ENCODE measurements at places on chromosomes 7 and 10.

- no peak for DNase-seq
Measured at GRCh38 chr7:20165146-20165510, 52.1 kb downstream of the MACC1 start.

- DNase-seq = no peak
Measured at GRCh38 chr10:91198781-91199180, 21.7 kb upstream of the PCGF5 start.

GRCh38 chr10:49083261-49083660 lies 32.1 kb downstream of the VSTM4 start:
- DNase-seq = no peak

GRCh38 chr7:151469281-151469680 lies 29.3 kb upstream of the CRYGN start:
- DNase-seq = no peak

DNA sequence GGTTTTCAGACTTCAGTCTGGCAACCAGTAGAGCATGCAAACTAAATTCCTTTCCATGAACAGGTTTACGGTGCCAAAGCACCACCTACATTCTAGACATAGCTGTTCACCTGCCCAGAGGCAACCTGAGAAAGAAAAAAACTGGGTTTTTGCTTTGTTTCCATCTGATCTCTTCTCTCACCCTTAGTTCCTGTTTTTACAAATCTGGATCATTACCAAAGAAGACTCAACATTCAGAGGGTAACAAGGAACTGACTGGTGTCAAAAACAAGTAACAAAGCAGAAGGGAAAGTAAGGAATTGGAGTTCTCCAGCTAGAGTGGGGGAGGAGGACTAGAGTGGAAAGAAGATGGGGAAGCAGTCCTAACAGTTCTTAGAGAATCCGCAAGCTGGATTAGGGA lies 36.4 kb downstream of the CPVL start:
- no peak for DNase-seq

GRCh38 chr7:36787933-36788378 lies 63.7 kb upstream of the AOAH start:
- no peak for DNase-seq

- DNase-seq = no peak
Measured at GRCh38 chr10:105650306-105650705, 1009.2 kb downstream of the SORCS3 start.

GRCh38 chr10:70052462-70053217 lies at the start of gene MACROH2A2:
Gene MACROH2A2, plus strand, starts transcription at chr10:70052846. Its CDS starts 22,813 bp downstream, at chr10:70075659.
- peak; percentile 92 for DNase-seq

DNA sequence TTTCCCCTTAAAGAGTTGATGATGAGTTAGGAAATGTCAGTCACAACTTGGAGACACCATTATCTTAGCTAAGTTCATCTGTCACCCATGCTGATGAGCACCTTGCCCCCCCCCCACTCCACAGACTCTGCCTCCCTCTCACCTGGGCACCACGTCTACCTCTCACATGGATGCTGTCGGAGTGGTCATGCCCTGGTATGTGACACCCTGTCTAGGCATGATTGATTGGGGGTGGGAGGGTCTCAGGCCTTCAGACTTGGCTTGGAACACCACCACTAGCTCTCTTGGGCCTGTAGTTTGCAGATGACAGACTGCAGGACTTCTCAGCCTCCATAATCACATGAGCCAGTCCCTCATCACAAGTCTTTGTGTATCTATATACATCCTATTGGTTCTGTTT lies 78.0 kb downstream of the WDR37 start:
- DNase-seq = no peak

- DNase-seq = peak; percentile 71
Measured at GRCh38 chr10:63083904-63084689, 49.0 kb upstream of the NRBF2 start.

GRCh38 chr7:101138213-101138870 lies 11.4 kb downstream of the SERPINE1 start:
- DNase-seq = peak; percentile 95

DNA sequence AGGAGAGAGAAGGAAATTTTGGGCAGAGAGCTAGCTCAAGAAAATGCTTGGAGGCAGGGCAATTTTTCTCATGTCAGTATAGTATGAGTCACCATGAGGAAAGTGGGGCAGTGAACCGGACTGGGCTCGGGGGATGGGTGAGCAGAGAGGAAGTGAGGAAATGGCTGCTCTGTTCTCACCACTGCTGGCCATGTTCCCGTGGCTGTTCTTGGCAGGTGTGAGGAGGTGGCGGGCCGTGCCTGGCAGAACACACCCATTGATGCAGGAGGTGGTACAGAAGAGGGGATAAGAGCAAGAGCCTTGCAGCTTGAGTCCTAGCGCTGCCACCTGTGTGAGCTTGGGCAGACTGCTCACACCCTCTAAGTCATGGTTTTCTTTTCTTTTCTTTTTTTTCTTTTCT lies 304.4 kb upstream of the LYZL1 start:
- DNase-seq = peak; percentile 91

- peak; percentile 21 for DNase-seq
Measured at GRCh38 chr10:29950391-29950790, 109.0 kb downstream of the JCAD start.

- no peak for DNase-seq
Measured at GRCh38 chr10:102413053-102413705, 5.4 kb downstream of the PSD start.

DNA sequence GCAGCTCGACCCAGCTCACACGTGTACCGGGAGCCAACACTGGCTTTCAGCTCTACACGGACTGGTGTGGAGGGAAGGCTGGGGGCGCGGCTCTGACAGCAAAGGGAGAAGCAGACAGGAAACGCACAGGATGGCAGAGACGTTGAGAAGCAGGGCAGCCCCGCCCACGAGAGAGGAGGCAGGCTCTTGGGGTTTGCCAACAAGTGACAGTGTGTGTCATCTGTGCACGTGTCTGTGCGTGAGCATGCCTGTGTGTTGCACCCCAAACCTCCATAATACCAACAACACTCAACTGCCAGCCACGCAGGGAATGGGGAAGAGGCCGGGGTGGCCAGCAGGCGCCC lies 64.4 kb upstream of the PDGFA start:
- DNase-seq = no peak

DNA sequence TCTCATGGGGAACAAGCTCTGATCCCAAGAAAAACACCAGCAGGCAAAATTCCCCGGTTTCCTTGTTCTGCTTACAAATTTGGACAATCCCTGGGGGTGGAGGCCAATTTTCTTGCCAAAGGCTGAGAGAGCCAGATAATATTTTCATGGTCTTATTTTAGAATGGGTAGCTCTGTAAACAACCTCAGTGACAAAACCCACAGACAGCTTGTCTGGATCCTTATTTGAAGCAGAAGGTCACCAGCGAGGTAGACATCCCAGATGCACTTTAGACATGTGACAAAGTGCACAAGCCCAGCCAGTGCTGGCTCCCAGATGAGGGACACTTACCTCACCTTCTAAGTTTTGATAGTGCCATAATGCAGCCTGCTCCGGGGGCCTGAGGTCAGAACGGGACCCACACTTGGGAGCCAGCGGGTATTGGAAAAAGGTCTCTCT lies 102.6 kb upstream of the DDC start:
- no peak for DNase-seq

DNA sequence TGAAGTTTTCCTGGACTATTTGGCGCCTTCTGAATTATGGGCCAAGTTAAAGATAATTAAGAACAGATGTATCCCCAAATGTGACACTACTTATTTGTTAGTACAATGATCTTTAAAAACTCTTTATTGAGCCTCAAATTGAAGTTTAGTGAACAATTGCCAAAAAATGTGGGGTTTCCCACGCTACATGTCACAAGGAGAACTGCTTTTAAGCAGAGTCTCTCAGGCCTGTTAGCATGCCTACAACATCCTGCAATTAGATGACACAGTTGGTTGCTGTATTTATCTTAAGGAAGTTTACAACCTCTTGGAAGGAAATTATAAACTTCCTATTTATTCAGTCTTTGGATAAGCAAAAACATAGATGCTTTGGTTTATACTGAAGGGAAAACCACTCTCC lies 733.0 kb downstream of the TNS3 start:
- no peak for DNase-seq

DNA sequence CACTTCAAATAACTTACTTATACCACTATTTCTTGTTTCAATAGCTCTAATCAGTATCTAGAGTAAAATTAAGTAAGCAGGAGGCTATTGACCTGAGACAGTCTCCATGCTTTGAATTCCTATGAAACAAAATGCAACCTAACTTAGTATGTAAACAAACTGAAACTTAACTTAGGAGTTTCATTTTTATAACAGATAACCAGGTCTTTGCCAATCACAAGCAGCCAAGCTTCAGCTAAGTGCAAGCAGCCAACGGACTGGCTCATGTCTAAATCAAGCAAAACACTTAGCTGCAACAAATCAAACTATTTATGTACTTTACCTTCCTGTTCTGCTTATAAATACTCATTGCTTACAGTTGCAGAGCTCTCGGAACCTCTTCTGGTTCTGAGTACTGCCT lies 4.4 kb upstream of the GSTK1 start:
- no peak for DNase-seq

Measured in urothelium cell line (cell line).